NCI-H1436 (cell line): ENCODE measurements at places on chromosomes 16 and 17.

DNA sequence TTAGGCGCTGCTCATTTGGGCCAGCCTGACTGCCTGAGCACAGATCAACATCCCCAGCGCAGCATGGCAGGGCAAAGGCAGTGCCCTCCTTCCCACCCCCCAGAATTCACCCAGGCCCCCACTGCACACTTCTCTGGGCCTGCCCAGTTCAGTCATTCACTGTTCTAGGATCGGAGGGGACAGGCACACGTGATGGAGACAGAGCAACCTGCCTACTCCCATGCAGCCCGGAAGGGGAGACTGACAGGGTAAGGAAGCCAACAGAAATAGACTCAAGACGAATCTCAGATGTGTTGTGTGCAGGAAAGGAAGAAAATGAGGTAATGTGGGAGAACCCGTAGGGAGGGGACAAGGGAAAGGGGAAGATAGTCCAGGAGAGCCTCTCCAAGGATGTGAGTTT is 59.2 kb upstream of the LYRM9 start:
- DNase-seq = no peak

DNA sequence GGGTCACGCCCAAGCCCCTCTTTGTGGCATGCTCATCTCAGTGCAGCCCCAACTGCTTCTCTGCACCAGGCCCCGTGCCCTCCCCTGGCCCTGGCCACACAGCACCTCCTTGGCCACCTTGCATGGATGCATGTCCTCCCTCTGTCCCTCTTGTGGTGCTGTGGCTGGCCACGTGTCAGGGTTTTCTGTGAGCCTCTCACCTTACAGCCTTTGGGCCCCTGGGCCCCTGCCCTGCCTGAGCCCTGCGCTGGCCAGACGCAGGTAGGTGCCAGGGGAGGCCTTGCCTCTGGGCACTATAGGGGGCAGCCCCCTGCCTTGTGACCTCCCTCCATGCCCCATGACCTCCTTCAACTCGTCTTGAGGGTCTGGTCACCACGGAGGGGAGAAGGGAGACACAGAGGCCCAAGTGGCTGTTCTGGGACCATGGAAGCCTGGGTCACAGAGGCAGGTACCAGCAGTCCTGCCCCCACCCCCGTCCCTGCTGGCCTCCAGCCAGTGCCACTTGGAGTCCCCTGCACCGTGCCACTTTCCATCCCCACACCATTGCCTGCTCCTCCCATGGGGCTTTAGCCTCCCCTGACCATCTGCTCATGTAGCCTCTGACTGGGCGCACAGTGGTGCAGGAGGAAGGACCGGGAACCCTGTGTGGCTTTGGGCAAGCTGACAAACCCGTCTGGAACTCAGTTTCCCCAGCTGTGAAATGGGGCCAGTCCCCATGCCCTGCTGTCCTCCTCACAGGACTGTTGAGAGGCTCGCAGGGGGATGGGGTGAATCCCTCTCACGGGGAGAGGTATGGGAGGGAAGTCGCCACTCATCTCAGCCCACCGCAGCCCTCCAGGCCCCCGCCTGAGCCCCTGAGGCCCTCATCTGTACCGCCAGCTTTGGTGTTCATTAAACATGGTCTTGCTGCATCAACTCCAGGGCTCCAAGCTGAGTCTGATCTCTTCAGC is 11.5 kb upstream of the ATP6V0C start:
- DNase-seq = no peak

DNA sequence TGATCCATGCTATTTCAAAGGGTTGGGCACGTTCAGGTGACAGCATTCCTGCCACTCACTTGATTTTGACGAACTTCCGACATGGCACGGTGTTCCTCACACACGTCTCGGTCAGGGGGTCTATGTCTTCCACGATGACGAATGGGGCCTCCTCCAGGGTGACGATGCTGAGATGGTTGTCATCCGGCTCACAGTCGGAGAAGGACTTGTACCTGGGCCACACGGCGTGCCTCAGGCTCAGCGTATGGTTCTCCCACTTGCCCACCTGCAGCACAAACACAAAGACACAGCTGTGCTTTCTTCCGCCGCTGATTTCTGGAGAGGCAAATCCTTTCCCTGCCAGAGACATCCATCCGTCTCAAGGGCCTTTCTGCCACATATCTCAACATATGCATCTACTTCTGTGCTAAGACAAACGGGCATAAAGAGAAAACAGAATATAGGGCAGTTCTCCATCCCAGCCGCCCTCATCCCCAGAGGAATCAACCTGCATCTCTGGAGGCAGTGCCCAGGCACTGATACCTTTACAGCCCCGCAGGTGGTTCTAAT is 332.5 kb downstream of the GRIN2A start:
- no peak for DNase-seq

- DNase-seq = no peak
These were observed 232.3 kb upstream of the PMFBP1 start for GRCh38 chr16:72404299-72404698.

DNA sequence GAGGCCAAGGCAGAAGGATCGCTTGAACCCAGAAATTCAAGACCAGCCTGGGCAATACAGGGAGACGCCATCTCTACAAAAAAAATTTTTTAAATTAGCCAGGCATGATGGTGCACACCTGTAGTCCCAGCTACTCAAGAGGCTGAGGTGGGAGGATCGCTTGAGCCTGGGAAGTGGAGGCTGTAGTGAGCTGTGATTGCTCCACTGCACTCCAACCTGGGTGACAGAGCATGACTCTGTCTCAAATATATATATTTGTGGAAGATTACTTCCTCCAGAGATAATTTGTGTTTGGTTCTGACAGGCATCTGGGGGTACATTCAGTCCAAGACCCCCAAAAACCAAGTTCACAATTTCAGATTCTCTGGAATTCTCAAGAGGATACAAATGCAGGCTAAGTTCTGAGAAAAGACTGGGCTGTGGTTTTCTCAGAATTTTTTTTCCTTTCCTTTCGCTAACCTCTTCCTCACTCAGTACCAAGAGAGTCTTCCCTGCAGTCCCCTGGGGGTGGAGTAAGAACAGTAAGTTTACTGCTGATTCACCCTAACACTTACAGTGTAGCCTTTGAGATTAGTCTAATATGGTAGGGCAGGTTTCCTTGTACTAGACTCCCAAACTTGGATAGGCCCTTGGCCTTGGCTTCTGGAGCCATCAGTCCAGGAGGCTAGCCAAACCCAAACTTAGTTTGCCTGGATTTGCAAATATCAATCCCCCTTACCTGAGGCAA is 15.1 kb downstream of the GSDMB start:
- DNase-seq = no peak

DNA sequence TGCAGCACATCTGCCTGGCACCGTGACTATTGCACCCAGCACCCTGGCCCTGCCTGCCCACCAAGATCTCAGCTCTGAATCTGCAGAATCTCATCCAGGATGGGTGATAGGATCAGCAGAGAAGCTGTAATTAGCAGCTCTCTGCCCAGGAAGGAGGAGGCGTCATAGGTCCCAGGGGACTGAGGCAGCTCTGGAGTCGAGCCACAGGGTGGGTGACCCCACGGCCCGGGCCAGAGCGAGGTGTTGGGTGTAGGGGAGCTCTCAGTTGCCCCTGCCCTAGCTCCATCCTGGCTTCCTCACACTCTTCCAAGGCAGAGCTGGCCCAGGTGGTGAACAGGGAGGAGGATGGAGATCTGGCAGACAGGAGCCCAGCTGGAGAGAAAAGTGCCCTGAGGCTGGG is 18.2 kb upstream of the FAM83G start:
- DNase-seq = no peak

GRCh38 chr17:82179412-82179811 is 33.2 kb downstream of the CCDC57 start:
- DNase-seq = no peak

GRCh38 chr17:73348829-73349095 is 37.0 kb upstream of the CDC42EP4 start:
- DNase-seq = no peak

DNA sequence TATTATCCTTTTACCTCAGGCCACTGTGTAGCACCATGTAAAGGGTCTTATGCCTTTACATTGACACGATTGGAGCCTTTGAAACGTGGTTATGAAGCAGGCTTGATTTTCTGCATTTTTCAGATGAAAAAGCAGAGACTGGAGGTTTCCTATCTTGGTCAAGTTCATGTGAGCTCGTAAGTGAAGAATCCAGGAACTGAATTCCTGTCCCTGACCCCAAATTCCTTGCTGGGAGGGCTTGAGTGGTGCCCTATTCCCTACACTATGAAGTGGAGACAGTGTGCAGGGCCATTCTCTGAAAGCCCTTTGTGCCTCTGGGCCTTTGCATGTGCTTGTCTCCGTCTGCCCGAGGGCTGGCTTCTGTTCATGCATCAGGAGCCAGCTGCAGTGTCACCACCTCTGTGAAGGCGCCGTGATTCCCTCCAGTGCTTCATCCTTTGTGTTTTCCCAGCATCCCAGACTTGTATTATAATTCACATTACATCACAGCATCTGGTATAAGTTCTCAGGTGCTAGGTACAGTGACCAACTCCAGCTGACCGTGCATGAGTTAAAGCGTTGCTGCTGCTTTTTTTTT is 181.1 kb downstream of the SNX29 start:
- no peak for DNase-seq
